Right lobe of liver (tissue), 6 donors: ENCODE measurements at places on chromosomes 6 and 20. TPM values are rescaled to one million over a fixed set of nuclear protein-coding genes. Genes with fewer than 3 reads are reported as not detected.

DNA sequence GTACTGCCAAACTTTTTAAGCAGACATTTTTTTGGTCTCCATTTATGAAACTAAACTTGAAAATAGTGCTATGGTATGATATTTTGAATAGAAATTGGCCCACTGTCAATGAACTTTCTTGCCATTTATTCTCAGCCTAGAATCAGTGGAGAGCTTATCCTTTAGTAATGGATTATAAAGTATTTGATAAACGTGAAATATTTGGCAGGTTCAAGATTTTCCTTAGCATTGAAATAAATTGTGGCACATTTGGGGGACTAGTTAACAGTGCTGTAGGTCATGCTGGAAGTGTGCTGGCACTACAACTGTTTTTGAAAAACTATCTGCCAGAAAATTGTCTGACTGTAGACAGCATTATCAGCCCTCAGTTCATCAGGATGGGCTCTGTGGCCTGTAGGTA, 2.1 kb downstream of the PRSS35 start:
- no peak for DNase-seq

DNA sequence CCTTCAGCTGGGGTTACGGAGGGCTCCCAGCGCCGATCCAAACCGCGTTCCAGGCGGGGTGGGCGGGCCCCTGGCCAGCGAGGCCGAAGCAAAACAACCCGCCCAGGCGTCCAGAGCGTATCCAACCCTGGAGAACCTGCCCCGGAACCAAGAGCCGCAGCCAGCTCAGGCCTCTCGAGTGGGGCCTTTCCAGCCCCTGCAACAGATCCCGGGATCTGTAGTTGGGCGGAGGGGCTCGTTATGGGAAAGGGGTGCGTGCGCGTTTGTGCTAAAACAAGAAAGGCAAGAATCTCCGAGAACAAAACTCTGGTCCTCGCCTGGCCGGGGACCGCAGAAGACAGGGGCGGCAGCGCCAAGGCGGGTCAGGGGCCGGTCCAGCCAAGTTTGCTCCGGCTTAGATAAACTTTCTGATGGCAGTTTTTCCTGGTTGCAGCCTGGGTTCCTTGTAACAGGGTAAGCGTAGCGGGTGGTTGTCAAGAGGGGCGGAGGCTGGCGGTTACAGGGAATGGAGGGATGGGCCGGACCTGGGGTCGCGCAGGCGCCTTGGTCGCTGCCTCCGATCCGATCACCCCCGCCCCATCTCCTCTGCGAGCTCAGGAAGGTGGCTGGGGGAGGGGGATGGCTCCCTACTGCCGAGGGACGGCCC, 448 bp upstream of the RIN2 start:
- DNase-seq = peak; percentile 93

DNA sequence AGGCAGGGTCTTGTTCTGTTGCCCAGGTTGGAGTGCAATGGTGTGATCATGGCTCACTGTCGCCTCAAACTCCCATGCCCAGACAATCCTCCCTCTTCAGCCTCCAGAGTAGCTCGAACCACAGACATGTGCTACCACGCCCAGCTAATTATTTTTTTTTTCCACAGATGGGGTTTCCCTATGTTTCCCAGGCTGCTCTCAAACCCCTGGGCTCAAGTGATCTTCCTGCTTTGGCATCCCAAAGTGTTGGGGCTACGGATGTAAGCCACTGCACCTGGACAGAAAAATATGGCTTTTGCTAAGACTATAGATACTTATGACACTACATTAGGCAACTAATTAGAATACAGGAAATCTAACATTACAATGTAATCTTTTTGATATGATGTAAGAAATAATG, 17.9 kb downstream of the RNF24 start:
- DNase-seq = no peak

DNA sequence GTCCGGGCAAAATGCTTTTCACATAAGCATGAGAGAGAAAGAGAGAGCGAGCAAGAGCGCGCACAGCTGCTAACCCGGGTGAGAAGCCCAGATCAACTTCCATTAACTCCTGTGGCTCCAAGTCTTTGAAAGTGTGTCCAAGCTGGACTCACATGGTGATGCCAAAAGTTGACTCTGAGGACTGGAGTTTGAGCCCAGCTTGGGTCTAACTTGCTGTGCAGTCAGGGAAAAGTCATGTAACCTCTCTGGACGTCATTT, 357.2 kb upstream of the SULF2 start:
- DNase-seq = no peak

DNA sequence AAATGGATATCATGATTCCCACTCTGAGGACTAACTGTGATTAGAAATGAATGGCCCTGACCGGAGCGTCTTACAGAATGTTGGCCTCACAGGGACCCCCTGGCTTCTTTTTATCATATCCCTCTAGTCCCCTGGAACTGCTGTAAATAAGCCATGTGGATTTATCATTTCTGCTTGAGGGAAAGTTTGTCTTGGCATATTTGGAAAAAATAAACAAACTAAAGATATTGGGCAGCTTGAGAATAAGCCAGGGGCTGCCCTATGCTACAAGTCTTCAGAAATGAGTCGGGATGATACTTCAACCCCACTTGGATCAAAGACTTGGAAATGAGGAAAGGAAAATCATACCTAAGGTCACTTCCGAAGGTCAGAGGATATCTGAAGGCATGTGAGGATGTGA, 179.1 kb downstream of the THBS2 start:
- no peak for DNase-seq

The CYP24A1 gene
- not detected for total RNA-seq

DNA sequence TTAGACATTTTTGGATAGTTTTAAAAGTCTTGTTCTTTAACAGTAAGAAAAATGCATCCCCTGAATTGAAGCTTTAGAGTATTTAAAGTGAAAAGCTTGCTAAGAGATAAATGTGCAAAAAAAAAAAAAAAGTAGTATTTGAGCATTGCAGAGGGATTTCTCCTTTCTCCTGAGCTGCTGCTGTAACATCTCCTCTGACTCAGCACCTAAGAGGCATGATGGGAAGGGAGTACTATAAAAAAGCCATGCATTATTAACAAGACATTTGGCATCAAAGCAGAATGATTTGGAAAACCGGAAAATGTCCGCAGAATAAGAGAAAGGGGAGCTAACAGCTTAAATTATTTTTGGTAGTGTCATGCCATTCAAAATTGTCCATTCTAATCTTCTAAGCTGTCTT, 27.9 kb downstream of the B4GALT5 start:
- DNase-seq = no peak

DNA sequence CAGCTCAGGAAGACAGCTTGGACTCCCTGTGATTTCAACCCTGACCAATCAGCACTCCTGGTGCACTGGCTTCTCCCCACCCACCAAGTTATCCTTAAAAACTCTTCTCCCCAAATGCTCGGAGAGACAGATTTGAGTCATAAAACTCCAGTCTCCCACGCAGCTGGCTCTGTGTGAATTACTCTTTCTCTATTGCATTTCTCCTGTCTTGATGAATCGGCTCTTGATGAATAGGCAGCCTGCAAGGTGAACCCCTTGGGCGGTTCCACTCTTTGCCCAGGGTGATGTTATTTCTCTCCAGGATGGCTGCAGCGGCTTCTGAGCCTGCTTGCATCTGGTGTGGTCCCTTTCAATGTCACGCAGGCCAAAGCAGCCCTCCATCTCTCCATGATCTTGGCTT, 12.4 kb downstream of the SLC52A3 start:
- DNase-seq = no peak

- no peak for DNase-seq
These were observed 43.0 kb downstream of the CFAP61 start for GRCh38 chr20:20095114-20095872.

The INSM1 gene
- not detected for total RNA-seq

The SLC12A5 gene
- total RNA-seq = not detected

DNA sequence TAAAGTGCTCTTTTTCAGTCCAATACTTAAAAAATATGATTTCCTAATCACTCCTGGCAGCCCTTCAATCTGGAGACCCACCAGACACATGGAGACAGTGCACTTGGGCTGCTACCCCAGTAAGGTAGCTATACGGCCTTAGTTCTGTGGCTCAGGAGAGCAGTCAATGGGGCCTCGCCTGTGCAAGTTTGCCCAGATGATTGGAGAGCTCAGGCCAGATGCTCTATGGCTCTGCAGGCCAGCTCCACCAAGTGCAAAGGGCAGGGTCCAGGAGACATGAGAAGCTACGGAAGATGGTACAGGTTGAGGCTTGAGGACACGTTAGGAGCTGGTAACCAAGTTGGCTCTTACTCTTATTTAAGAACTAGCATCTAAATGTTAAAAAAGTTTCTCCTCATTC, 30.7 kb downstream of the STK38 start:
- peak; percentile 80 for DNase-seq

DNA sequence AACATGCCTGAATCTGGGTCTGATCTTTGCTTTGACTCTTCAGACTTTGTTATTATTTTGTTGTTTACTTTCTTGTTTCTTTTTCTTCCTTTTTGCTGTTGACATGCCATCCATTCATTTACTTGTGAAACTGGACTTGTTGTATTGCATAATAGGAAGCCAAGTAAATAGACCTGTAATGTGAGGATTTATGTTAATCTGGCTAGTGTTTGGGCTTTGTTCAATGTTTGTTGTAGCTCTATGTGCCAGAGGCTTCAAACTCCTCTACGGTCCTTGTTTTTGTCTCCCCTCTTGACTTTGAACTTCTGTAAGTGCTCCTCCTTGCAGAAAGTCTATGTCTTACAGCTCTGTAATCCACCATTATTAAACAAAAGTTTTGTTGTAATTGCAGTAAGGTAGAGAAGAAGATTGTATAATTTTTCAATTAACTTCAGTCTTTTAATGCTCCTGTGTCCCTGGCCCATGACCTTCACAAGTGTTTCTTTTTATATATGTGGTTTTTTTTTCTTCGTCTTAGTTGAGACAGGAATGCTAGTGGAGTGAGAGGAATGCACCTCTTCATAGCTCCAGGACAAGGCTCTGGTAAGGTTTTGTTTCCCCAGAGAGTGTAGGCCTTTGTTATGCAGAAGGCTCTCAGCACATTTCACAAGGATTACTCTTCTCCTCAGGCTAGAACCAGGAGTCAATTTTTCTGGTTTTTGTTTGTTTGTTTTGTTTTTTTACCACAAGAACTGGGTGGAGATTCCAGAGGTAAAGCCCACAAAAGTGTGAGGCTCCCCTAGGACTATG, 1061.8 kb upstream of the CITED2 start:
- no peak for DNase-seq

DNA sequence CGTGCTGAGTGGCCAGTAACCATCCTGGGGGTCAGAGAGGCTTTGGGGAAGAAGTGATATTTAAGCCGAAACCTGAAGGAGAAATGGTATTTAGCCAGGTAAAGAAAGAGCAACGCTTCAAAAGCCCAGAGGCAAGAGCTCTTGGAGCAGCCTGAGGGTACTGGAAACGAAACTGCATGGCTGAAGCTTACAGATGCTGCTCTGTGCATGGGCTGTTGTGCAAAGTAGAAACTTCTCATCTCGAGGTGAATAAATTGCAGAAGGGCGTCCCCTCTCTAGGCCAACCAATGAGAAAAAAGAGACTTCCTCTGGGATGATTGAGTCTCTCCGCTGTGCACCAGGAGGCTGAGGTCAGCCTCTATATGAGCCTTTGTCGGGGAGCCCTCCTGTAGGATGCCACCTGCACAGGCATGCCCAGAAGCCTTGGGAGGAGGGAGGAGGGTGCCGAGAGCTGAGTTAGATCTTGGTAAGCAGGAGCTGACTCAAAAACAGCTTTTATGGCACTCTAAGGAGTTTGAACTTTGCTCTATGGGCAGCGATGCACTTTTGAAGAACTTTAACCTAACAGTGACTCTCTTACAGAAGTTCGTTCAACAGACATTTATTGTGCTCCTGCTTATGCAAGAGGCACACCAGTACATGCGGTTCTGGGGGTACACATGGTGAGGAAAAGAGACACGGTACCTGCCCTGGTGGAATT, 61.6 kb upstream of the EDN1 start:
- no peak for DNase-seq

DNA sequence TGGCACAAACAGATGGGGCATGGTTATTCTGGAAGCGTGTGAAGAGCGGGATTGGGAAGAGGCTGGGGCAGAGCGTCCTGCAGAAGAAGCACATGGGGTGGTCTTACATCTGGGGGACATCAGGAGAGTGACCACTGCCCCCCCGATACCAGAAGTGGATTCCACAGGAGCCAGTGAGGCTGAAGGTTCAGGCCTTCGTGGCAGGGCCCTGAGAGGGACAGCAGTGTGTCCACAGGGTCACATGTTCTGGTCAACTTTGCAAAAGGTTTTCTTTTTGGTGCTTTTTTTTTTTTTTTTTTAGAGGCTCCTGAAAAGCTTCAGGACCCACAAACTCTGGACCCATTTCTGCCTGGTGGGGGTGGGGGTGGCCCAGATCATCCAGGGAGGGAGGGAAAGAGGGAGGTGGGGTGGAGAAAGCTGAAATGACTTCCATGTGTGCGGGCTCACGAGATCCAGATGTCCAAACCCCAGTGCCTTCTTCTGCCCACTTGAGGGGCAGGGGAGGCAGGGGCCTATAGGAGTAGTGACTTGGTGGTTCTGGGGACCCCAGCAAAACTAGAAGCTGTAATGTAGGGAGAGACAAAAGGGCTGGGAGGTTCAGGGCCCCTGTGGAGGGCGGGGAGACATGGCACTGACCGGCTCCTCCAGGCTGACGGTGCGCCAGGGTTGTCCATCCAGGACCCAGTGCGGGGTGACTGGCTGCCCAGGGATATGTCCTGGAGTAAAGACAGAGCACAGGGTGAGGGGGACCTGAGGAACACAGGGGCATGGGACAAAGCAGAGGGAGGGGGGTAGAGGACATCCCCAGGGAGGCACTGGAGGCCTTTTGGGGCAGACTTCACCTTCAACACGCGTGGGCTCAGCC, 2.7 kb downstream of the ADAM33 start:
- DNase-seq = no peak

The ANKEF1 gene
- 5.7 TPM for total RNA-seq

DNA sequence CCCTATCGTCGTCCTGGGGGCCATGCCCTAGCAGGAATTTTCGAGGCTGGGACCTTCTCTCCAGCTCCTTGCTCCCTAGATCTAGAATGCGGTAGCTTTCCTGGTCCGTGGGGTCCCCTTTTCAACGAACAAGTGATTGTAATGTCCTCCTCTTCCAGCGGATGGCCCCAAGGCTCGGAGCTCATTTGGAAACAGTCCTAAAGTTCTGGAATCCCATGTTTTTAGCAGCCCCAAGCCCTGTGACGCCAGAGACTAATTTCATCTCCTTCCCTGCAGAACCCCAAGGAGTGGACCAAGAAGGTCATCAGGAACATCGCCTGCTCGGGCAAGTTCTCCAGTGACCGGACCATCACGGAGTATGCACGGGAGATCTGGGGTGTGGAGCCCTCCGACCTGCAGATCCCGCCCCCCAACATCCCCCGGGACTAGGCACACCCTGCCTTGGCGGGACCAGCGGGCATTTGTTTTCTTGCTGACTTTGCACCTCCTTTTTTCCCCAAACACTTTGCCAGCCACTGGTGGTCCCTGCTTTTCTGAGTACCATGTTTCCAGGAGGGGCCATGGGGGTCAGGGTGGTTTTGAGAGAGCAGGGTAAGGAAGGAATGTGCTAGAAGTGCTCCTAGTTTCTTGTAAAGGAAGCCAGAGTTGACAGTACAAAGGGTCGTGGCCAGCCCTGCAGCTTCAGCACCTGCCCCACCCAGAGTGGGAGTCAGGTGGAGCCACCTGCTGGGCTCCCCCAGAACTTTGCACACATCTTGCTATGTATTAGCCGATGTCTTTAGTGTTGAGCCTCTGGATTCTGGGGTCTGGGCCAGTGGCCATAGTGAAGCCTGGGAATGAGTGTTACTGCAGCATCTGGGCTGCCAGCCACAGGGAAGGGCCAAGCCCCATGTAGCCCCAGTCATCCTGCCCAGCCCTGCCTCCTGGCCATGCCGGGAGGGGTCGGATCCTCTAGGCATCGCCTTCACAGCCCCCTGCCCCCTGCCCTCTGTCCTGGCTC, 48.5 kb downstream of the PYGB start:
- DNase-seq = no peak
